ENCODE measurements at places on chromosomes 7 and 10.

DNA sequence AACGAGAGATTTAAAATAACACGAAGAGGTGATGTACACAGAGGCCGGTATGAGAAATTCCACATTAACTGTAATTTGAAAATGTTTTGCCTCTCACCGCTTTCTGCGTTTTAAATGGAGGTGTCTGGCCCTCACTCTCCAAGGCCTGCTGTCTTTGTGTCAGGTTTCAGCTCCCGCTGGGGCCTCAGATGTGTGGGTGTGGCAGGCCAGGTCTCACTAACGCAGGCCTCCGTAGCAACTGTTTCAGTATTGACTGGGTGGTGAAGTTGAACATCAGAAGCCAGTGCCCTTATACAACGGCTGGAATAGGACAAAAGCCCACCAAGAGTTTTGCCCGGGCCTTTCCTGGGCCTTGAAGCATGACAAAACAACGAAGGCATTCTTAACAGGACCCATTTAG lies 303.1 kb downstream of the ADARB2 start:
- peak; percentile 13 for DNase-seq

- no peak for DNase-seq
These were observed 29.2 kb upstream of the GALNTL5 start for GRCh38 chr7:151927011-151927410.

DNA sequence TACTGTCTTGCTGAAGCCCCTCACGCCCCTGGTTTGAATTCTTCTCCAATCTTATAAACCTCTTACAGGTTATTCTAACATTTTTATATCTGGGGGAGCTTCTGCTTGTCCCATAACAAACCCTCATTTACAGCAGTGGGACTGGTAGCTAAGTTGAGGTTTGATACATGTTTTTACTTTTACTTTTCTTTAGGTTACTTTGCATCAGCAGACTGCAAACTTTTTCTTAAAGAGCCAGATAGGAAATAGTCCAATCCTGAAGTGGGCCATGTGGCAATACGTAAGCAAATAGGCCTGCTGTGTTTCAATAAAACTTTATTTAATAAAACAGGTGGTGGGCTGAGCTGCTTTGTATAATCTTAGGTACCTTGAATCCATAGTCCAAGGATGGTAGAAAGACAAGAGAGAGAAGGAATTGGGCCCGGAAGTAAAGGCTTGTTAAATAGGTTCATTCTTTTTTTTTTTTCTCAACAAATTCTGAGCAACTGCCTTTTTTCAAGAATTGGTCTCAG lies 27.3 kb downstream of the RAB18 start:
- DNase-seq, result no peak

- DNase-seq, result no peak
These were observed 154.3 kb downstream of the GNAT3 start for GRCh38 chr7:80357530-80357929.

DNA sequence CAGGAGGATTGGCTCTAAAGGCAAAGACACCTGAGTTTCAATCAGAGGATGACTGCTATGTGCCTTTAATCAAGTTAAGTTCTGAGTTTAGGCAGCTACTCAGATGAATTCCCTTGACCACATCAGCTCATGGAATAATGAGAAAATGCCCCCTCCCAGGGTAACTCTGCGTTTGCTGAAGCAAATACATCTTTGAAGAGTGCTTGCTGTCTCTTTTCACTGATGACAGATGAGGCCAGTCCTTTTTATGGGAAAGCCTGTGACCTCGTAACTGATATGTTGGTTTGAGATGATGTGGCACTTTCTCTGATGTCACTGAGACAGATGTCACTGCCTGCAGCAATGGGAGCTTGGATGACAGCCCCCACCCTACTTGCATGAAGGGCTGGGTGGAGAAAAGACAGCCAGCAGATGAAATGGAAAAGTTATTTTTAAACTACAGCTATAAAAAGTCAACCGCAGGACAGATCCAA lies 43.7 kb upstream of the DGKI start:
- DNase-seq, result no peak
